ENCODE measurements at places on chromosomes 16 and 17. TPM values are rescaled to one million over a fixed set of nuclear protein-coding genes. Genes with fewer than 3 reads are reported as not detected.

Gene HBA2
- 0.88 TPM for total RNA-seq

Gene DPEP1
- 1.6 TPM for total RNA-seq

Gene KRT24
- total RNA-seq: not detected

Gene GAS2L2
- 0.06 TPM for total RNA-seq

Gene NPIPB9
- total RNA-seq: 2.5 TPM

Gene RAC3
- total RNA-seq: 40.7 TPM

Gene DHRS7C
- total RNA-seq: not detected

Gene ARL5C
- total RNA-seq: not detected

Gene TAT
- 0.04 TPM for total RNA-seq

Gene CORO1A
- total RNA-seq: 3.4 TPM

Gene SAP30BP
- 123 TPM for total RNA-seq

Gene MMP15
- total RNA-seq: 42.3 TPM

Gene GDPD1
- 0.39 TPM for total RNA-seq

Gene GALR2
- 1.5 TPM for total RNA-seq

Gene TMEM88
- total RNA-seq: 0.33 TPM

Gene SHISA9
- total RNA-seq: 0.05 TPM

Gene RNF222
- total RNA-seq: not detected

Gene DHRS7B
- 16.9 TPM for total RNA-seq

Gene ALDH3A2
- 175 TPM for total RNA-seq

Gene ERN2
- not detected for total RNA-seq

Gene IGF2BP1
- total RNA-seq: 80.4 TPM

Gene AGRP
- total RNA-seq: not detected

Gene KRT40
- total RNA-seq: not detected

Gene ATP2A1
- 1.8 TPM for total RNA-seq

Gene G6PC1
- total RNA-seq: not detected

Gene OR1A1
- total RNA-seq: not detected

Gene ANKRD40CL
- total RNA-seq: not detected

Gene C17orf58
- 19.8 TPM for total RNA-seq

Gene VMO1
- 0.68 TPM for total RNA-seq

Gene DUXB
- total RNA-seq: not detected

Gene OR2C1
- not detected for total RNA-seq

Gene PRAC1
- not detected for total RNA-seq

Gene CDRT15
- total RNA-seq: not detected

Gene IL17C
- total RNA-seq: 0.13 TPM

Gene E4F1
- total RNA-seq: 28.6 TPM

All from A549 treated with Mapracorat at 1 μM for 4 hours (cell line).